ENCODE measurements at places on chromosomes 13 and 19.

DNA sequence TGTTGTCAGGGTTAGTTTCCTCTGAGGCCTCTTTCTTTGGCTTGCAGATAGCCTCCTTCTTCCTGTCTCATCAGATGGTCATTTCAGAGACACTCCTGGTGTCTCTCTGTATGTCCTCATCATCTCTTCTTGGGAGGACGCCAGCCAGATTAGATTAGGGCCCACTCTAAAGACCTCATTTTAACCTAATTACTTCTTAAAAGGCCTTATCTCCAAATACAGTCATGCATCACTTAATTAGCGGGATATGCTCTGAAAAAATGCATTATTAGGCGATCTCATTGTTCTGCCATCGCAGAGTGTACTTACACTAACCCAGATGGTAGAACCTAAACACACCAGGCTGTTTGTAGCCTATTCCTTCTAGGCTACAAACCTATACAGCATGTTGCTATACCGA is 89.0 kb downstream of the CDK8 start:
- DNase-seq: no peak

GRCh38 chr13:30364133-30364532 is 56.8 kb upstream of the KATNAL1 start:
- DNase-seq: no peak

GRCh38 chr13:38415233-38415632 is 65.6 kb downstream of the UFM1 start:
- no peak for DNase-seq

DNA sequence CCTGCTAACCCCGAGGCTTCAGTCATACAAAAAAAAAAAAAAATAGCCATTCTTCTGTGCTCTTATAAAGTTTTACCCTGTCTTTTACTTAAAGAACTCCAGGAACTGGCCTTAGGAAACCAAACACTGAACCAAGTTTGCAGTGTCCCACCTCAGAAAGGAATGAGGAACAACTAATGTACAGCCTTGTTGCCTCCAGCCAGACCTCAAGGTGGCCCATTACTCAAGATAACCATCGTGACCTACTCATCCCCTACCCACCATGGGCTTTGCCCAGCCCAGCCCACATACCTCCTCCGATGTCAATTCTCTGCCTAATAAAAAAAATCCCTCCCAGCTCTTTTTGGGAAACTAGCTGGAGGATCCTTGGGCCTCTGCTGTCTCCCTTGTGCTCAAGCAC is 133.2 kb downstream of the STARD13 start:
- DNase-seq: no peak

GRCh38 chr19:42657556-42657955 is 62.8 kb upstream of the CEACAM8 start:
- peak; percentile 11 for DNase-seq

Data from AG10803 (cell line).